ENCODE measurements at places on chromosomes 5 and 9.

DNA sequence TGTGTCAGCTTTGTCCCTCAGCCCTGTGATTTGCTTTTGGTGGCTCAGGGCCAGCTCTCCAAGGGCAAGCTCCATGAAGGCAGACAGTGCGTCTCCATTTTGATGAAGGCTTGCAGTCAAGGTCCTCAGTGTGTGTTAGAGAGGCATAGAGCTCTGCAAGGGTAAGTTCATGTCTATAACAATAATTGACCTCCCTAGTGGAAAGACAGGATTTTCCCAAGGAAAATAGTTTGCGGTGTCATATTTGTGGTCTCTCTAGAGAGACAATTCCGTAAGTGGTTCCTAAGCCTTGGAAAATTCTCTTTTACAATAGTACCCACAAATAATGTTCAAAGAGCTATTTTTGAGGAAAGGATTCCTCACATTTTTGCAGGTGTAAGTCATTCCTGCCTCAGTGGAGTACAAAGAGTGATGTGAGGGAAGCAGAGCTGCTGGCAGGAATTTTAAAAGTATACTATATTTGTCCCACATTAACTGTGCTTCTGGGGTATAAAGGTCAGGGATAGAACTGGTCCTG, 40.2 kb downstream of the SLC1A3 start:
- no peaks in the 10 kb centered on the region for H3K27me3 ChIP-seq
- no peak overlapping the region for H3K4me3 ChIP-seq
- H3K27ac ChIP-seq, result no peak overlapping the region
- peaks cover 3% of the 10 kb centered on the region for H3K4me1 ChIP-seq
- no peak for DNase-seq

- H3K4me3 ChIP-seq, result no peak overlapping the region
- H3K4me1 ChIP-seq, result no peaks in the 10 kb centered on the region
- peaks cover 13% of the 10 kb centered on the region for H3K27me3 ChIP-seq
- no peaks in the 10 kb centered on the region for H3K36me3 ChIP-seq
Measured at GRCh38 chr5:159515909-159516415, 185.7 kb upstream of the IL12B start.

GRCh38 chr9:123998970-123999621, 12.5 kb upstream of the LHX2 start:
- H3K4me3 ChIP-seq, result peak overlapping the region; percentile 50
- peaks cover 92% of the 10 kb centered on the region for H3K27me3 ChIP-seq
- no peaks in the 10 kb centered on the region for H3K36me3 ChIP-seq
- H3K27ac ChIP-seq, result no peak overlapping the region
- no peak for DNase-seq
- peaks cover 8% of the 10 kb centered on the region for H3K4me1 ChIP-seq

DNA sequence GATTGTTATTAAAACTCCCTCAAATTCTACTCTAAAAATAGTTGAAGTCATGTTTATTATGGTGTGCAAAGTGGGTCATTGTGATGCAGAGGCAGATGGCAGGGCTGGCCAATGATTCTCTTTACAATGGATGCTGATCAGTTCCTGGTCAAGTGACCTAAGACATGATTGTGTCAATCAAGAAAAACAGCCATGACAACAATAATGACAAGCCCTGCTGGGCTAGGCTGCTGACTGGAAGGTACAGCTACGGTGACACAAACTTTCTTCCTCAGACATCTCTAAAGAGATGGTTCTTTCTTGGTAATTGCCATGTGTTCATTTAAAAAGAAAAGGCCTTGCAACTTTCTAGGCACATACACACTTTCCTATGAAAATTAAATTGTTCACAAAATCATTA, 3.6 kb downstream of the SLC24A2 start:
- no peak overlapping the region for H3K27ac ChIP-seq
- H3K4me1 ChIP-seq, result peaks cover 7% of the 10 kb centered on the region
- no peak overlapping the region for H3K4me3 ChIP-seq
- DNase-seq, result no peak

- H3K4me3 ChIP-seq, result no peak overlapping the region
- peaks cover 75% of the 10 kb centered on the region for H3K27me3 ChIP-seq
- no peak overlapping the region for H3K27ac ChIP-seq
Measured at GRCh38 chr9:107467416-107467815, 22.2 kb downstream of the KLF4 start.

DNA sequence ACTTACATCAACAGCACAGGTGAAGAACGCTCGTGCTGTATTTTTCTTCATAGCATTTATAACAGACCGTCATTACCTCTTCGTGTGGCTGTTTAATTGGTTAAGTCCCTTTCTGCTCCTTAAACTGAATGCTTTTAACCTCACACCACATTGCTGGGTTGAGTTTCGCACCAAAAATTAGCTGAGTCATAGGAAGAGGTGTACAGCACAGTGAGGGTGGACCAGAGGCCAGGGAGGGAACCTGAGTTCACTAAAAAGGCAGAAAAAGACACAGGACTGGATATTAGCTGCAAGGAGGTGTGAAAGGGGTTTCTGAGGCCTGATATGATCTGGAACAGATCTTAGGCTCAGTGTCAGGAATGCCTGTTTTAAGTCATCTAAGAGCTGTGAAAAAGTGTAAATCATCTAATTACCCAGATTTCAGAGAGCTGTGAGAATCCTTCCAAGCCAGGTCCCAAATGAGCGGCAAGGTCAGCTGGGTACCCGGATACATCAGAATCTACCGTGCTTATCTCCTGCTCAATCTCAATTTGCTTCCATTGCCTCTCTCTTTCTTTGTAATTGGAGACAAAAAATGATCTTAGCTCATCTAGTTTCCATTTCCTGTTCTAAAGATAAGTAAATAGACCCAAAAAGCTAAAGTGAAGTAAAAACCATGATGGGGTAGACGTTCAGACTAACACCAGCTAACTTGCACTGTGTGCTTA, 7.1 kb upstream of the CFAP90 start:
- no peaks in the 10 kb centered on the region for H3K27me3 ChIP-seq
- no peak overlapping the region for H3K27ac ChIP-seq
- no peak for DNase-seq
- H3K36me3 ChIP-seq, result peaks cover 11% of the 10 kb centered on the region
- no peak overlapping the region for H3K4me3 ChIP-seq
